ENCODE measurements at places on chromosomes 2 and 18.

- no peaks in the 10 kb centered on the region for H3K36me3 ChIP-seq
- H3K27ac ChIP-seq: no peak overlapping the region
- H3K27me3 ChIP-seq: no peaks in the 10 kb centered on the region
- no peak for DNase-seq
- H3K4me1 ChIP-seq: no peaks in the 10 kb centered on the region
Measured at GRCh38 chr2:226943862-226944620, 108.2 kb downstream of the RHBDD1 start.

- H3K4me3 ChIP-seq: no peak overlapping the region
- DNase-seq: no peak
- H3K4me1 ChIP-seq: peaks cover 2% of the 10 kb centered on the region
- peaks cover 37% of the 10 kb centered on the region for H3K27me3 ChIP-seq
Measured at GRCh38 chr2:88856409-88857135, 165.1 kb downstream of the RPIA start.

GRCh38 chr2:149420053-149420963, 89.9 kb downstream of the LYPD6 start:
- no peak for DNase-seq
- H3K27me3 ChIP-seq: peaks cover 23% of the 10 kb centered on the region
- H3K27ac ChIP-seq: no peak overlapping the region
- no peaks in the 10 kb centered on the region for H3K4me1 ChIP-seq
- H3K36me3 ChIP-seq: no peaks in the 10 kb centered on the region
- no peak overlapping the region for H3K4me3 ChIP-seq

DNA sequence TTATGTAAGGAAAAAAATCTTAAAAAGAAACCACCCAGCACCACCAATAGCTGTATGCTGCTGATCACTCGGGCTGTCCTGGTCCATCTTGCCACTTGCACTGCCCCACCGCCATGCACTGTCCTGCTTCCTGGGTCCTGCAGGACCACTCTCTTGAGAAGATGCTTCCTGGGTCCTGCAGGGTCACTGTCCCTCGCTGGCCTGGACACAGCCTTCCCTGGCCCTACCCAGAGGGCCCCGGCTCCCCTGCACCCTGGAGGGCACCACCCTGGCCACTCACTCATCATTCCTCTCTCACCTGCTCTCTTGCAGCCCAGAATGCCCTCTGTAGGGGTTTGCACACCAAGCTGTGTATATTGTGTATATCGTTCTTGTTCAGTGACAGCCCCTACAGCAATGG, 2.4 kb upstream of the OTOS start:
- no peaks in the 10 kb centered on the region for H3K36me3 ChIP-seq
- no peak for DNase-seq
- no peaks in the 10 kb centered on the region for H3K27me3 ChIP-seq
- no peaks in the 10 kb centered on the region for H3K4me1 ChIP-seq

DNA sequence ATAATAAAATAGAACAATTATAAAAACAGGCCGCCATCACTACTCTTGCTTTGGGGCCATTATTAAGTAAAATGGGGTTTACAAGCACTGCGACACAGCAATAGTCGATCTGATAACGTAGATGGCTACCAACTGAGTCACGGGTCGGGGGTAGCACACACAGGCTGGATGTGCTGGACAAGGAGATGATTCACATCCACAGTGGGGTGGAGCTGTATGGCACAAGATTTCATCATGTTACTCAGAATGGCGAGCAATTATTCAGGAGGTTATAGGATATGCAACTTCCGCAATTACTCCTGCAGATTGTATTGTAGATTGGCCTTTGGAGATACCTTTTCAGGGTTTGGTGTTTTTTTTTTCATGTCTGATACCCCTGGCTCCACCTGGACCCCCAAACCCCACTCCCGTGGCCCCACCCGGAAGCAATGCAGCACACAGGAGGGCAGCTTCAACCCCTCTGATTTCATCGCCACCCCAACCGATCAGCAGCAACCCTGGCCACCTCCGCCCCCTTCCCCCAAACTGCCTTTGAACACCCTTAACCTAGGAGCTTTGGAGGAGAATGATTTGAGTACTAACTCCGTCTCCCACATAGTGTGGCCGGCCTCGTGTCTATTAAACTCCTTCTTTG, 21.4 kb upstream of the MLPH start:
- no peak overlapping the region for H3K27ac ChIP-seq
- peaks cover 5% of the 10 kb centered on the region for H3K27me3 ChIP-seq
- H3K36me3 ChIP-seq: no peaks in the 10 kb centered on the region

DNA sequence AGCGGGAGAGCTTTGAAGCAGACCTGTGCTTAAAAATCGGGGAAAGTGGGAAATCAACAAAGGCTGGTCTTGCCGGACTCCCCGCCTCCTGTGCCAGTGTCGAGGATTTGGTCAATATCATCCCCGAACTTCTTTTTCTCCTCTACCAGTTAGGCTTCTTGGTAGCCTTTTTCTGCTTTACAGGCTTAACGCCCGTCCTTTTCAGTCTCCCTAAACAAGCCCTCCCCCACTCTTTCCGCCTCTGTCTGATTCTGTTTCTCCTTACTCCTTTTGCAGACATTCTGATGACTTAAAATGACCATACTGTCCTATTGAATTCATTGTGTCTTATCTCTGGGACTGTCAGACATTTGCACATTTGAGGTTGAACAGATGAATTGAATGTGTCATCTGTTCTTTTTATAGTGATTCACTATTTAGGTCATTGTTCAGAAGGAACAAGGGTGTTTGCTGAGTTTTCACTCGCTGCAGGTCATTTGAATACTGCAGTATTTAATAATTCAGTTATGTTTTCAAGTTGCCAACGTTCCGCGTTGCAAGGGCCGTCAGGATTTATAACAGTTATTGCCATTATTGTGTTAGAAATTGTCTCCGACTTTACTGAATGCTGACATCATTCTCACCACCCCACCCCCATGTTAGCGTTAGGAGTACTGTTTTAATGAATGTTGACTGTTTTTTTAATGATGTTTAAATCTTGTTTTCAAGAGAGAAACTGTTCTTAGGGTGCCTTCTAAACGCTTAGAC, 1.1 kb downstream of the ITGAV start:
- H3K36me3 ChIP-seq: peaks cover 6% of the 10 kb centered on the region
- H3K4me1 ChIP-seq: peaks cover 17% of the 10 kb centered on the region
- peak; percentile 35 for DNase-seq
- H3K27ac ChIP-seq: peak overlapping the region; percentile 89
- no peaks in the 10 kb centered on the region for H3K27me3 ChIP-seq

DNA sequence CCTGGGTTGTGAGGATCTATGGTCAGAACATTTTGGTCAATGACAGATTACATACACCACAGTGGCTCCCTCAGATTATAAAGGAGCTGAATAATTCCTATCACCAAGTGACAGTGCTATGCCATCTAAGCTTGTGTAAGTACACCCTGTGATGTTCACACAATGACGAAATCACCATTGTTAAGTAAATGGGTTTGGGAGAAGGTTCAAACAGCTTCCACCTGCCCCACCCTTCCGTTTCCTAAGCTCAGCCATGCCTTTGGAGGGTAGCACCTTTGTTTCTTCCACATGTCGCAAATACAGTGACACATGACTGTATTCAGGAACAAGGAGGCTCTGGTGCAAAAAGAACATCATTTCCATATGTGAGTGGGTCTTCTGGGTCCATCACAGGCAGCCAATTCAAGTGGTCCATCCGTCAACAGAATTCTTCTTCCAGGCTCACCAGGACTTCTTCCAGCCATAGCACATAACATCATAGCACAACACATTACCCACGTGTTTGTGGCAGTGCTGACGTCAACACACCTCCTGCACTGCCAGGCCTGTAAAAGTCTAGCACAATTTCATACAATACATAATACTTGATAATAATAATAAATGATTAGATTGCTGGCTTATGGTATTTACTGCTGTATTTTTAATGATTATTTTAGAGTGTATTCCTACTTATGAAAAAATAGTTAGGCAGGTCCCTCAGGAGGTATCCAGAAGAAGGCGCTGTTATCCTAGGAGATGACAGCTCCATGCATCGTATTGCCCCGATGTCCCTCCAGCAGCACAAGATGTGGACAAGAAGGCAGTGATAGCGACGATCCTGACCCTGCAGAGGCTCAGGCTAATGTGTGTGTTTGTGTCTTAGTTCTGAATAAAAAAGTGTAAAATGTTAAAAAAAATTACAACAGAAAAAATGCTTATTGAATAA, 264.8 kb downstream of the ANAPC1 start:
- no peaks in the 10 kb centered on the region for H3K27me3 ChIP-seq
- H3K27ac ChIP-seq: peak overlapping the region; percentile 25
- H3K36me3 ChIP-seq: no peaks in the 10 kb centered on the region
- peaks cover 3% of the 10 kb centered on the region for H3K4me1 ChIP-seq
- DNase-seq: no peak

DNA sequence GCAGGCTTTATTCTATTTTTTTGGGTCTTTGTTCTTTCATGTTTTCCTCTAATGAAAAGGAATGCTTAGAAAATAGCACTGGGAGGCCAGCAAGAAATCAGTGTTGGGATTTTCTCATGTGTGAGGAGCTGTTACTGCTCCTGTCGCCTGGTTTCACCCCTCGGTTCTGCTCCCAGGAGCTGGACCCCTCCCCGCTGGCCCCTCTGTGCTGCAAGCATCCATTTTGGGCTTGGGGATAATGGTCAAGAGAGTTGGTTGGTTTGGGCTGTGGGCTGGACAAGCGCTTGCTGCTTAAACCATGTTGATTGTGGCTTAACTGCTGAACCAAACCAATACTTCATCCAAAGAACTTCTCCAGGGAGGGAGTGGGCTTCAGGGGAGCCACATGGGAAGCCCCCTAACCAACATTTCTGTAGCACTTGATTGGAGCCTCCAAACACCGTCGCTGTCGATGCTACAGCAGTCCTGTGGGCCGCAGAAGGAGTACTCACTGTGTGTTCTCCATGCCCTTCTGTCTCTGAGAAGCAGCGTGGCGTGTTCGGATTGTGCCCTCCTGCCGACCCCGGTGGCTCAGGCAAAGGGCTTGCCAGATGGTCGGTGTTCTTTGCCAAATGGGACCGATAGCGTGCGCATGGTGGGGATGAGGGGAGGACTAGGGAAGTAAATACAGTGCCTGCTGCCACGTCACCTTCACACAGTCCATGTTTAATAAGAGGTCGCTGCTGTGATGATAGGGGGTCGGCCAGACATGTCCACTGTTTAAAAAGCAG, 40.0 kb downstream of the AGAP1 start:
- H3K4me3 ChIP-seq: no peak overlapping the region
- H3K27me3 ChIP-seq: peaks cover 7% of the 10 kb centered on the region
- no peaks in the 10 kb centered on the region for H3K4me1 ChIP-seq
- DNase-seq: no peak
- no peak overlapping the region for H3K27ac ChIP-seq

GRCh38 chr2:173874894-173875237, 90.3 kb downstream of the SP3 start:
- H3K36me3 ChIP-seq: no peaks in the 10 kb centered on the region
- H3K27ac ChIP-seq: no peak overlapping the region
- DNase-seq: no peak
- H3K4me3 ChIP-seq: no peak overlapping the region

- DNase-seq: no peak
- no peaks in the 10 kb centered on the region for H3K4me1 ChIP-seq
- no peak overlapping the region for H3K27ac ChIP-seq
- peaks cover 14% of the 10 kb centered on the region for H3K27me3 ChIP-seq
- no peak overlapping the region for H3K4me3 ChIP-seq
Measured at GRCh38 chr18:58998401-58999203, 133.9 kb downstream of the ZNF532 start.

- no peaks in the 10 kb centered on the region for H3K36me3 ChIP-seq
- no peak overlapping the region for H3K27ac ChIP-seq
- no peaks in the 10 kb centered on the region for H3K4me1 ChIP-seq
- DNase-seq: no peak
- H3K27me3 ChIP-seq: peaks cover 4% of the 10 kb centered on the region
Measured at GRCh38 chr18:32530947-32531651, 60.4 kb upstream of the GAREM1 start.

DNA sequence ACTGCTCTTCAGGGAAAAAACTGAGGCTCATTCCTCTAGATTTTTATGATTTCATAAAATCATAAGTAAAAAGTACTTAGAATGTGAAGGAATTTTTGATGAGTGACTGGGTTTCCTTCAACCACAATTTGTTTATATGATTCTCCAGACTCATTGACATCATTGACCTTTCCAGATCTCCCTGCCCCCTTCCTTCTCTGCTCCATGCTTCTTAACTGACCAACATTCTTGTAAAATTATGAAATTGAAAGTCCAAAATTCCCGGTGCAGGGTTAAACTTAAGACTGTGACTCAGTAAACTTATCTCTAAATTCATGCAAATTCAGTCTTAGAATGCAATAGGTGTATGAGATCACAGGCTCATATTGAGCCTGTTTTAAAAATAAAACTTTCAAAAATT, 648.9 kb downstream of the TDRD15 start:
- no peak for DNase-seq
- H3K4me3 ChIP-seq: no peak overlapping the region
- H3K4me1 ChIP-seq: no peaks in the 10 kb centered on the region

- DNase-seq: no peak
- no peaks in the 10 kb centered on the region for H3K4me1 ChIP-seq
- H3K27ac ChIP-seq: no peak overlapping the region
- no peaks in the 10 kb centered on the region for H3K36me3 ChIP-seq
- no peak overlapping the region for H3K4me3 ChIP-seq
- peaks cover 64% of the 10 kb centered on the region for H3K27me3 ChIP-seq
Measured at GRCh38 chr2:172297950-172298349, 129.4 kb upstream of the ITGA6 start.

DNA sequence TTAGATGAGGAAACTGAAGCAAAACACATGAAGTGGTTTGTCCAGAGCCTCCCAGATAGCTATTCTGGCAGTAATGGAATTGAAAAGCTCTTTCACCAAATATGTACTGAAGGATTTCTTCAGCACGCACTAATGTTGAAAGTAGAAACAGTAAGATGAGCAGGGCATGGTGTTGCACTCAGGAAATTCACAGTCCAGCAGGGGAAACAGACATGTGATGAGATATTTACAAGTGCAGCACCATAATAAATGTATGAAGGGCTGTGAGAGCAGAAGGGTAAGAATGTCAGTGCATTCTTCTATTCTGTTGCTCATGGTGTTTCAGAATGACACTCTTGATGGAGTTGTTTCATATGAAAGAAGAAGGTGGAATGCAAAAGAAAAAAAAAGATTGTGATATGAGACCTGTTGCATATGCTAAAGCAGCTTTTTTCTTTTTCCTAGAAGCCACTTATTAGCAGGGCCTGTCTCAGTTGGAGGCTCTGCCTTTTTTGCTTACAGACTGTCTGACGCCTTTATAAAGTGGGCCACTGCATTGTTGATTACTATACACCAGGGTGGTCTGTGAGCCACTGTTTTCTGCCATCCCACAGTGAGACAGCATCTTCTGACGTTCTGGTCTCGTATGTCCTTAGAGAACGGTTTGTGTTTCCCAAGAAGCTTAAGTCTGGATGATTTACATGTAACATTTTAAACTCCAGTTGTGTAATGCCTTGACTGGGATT, 516.9 kb downstream of the ARHGAP15 start:
- no peak overlapping the region for H3K27ac ChIP-seq
- peaks cover 11% of the 10 kb centered on the region for H3K4me1 ChIP-seq
- no peak overlapping the region for H3K4me3 ChIP-seq
- DNase-seq: no peak
